ENCODE measurements at places on chromosomes 11 and 22. TPM values are rescaled to one million over a fixed set of nuclear protein-coding genes. Genes with fewer than 3 reads are reported as not detected.

The MIOX gene
- 0.43 TPM for total RNA-seq

The RFPL1 gene
- total RNA-seq = not detected

The TRIM49 gene
- not detected for total RNA-seq

The MPEG1 gene
- not detected for total RNA-seq

The NOX4 gene
- 0.12 TPM for total RNA-seq

The TCN1 gene
- total RNA-seq = not detected

The CCDC82 gene
- 10.7 TPM for total RNA-seq

The ZNF214 gene
- 2.0 TPM for total RNA-seq

The MLC1 gene
- 2.5 TPM for total RNA-seq

The ACTN3 gene
- total RNA-seq = under 0.01 TPM

The DCDC1 gene
- not detected for total RNA-seq

The DNAJB13 gene
- under 0.01 TPM for total RNA-seq

The MUC5AC gene
- total RNA-seq = not detected

The CLDN5 gene
- total RNA-seq = 2.1 TPM

The IFITM10 gene
- 0.51 TPM for total RNA-seq

The KRTAP5-11 gene
- total RNA-seq = not detected

The TSGA10IP gene
- not detected for total RNA-seq

The MOGAT2 gene
- not detected for total RNA-seq

The SCUBE2 gene
- 2.8 TPM for total RNA-seq

The IFT27 gene
- 24.2 TPM for total RNA-seq

The SULT4A1 gene
- total RNA-seq = 0.58 TPM

The OR4D5 gene
- total RNA-seq = not detected

The FERMT3 gene
- total RNA-seq = 3.4 TPM

The CHRM4 gene
- total RNA-seq = not detected

The SLC6A5 gene
- total RNA-seq = not detected

The C22orf31 gene
- not detected for total RNA-seq

The MMP27 gene
- total RNA-seq = not detected

The USH1C gene
- not detected for total RNA-seq

The RASD2 gene
- under 0.01 TPM for total RNA-seq

The SSH3 gene
- 54.7 TPM for total RNA-seq
